Small intestine (tissue), 16 donors: ENCODE measurements at places on chromosomes 12 and 14. TPM values are rescaled to one million over a fixed set of nuclear protein-coding genes. Genes with fewer than 3 reads are reported as not detected.

DNA sequence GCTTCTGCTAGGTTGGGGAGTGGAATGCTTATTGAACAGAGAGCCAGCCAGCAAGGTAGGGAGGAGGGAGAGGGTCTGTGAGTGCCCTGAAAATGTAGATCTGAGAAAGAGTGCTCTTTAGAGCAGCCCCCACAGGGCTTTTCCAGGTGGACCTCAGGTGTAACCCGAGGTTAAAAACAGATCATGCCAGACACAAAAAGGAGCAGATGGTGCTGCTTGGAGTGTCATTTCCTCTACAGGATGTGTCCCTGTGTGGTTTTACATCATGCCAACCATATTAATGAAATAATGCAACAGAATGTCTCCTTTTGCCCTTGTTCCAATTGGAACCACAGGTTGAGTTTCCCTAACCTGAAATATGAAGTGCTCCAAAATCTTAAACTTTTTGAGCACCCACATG lies 6.4 kb downstream of the SUSD6 start:
- H3K27me3 ChIP-seq, result no peaks in the 10 kb centered on the region
- peaks cover 5% of the 10 kb centered on the region for H3K36me3 ChIP-seq
- H3K4me1 ChIP-seq, result peaks cover 60% of the 10 kb centered on the region
- peak overlapping the region; percentile 30 for H3K27ac ChIP-seq
- H3K4me3 ChIP-seq, result no peak overlapping the region
- no peak for DNase-seq

DNA sequence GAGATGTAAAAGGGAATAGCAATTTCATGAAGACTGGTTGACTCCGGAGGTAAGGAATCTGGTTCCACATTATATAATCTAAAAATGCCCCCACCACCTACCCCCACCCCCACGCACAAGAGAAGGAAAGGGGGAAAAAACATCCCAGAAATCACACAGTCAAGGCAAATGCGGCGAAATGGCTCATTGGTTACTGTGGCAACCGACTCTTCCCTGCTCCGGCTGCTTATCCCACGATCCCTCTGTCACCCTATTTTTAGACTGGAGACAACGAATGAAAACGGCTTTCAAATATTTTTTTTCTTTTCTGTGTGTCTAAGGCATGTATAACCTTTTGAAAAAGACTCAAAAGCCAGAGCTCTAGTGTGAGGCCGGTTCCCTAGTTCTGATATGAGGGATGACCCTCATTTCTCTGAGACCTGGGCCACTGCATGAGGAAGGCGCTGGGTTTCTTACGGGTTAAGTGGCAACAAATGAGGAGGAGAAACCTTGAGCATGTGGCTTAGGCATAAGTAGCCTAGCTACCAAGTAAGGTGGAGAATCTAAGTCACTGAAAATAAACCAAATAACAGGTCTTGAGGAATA lies 148.3 kb upstream of the GRIN2B start:
- no peak overlapping the region for H3K4me3 ChIP-seq
- H3K4me1 ChIP-seq, result no peaks in the 10 kb centered on the region
- no peak overlapping the region for H3K27ac ChIP-seq

Gene ULK1
- polyA plus RNA-seq, result 30.0 TPM

- no peaks in the 10 kb centered on the region for H3K4me1 ChIP-seq
- peak overlapping the region; percentile 8 for H3K27ac ChIP-seq
- H3K4me3 ChIP-seq, result no peak overlapping the region
- H3K27me3 ChIP-seq, result no peaks in the 10 kb centered on the region
- DNase-seq, result no peak
Measured at GRCh38 chr14:73143003-73143402, 6.7 kb downstream of the PSEN1 start.

DNA sequence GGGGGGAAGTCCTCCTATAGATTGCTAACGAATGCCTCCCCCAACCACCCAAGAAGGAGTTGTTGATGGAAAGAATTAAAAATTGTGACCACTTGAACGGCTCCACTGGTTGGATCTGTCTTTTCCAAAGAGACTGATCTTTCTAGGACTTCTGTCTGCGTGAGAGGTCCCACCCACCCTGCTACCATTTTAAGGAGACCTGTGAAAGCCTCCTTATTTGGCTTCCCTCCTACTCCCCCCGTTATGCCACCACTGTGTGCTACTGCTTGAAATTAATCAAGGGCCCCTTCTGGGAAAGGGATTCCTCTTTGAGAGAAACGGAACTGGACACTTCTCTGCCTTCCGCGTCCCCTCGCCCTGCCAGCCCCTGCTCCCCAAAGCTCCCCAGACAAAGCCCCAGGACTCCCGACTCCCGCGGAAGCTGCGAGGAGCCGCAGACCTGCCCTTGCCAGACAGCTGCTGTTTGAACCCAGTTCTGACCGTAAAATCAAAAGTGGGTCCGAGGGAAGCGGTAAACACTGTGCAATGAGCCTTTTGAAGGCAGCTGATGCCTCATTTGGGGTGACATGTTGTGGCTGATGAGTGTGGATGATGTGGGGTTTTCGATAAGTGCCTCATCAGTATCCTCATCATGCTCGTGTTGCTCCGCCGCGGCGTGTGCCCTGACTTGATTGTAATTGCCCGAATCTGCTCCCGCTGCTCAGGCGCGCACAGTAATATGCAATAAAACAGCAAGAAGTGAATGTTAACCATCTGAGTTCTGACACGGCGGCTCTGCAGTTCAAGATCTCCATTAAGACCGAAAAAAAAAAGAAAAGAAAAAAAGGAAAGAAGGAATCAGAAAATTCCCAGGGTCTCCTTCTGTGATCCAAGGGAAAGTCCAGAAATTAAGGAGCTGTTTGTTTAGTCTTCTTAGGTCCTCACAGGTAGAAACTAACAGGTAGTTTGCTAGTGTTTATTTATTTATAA lies 48.2 kb downstream of the MBIP start:
- no peak overlapping the region for H3K4me3 ChIP-seq
- peak; percentile 4 for DNase-seq
- peaks cover 29% of the 10 kb centered on the region for H3K27me3 ChIP-seq
- H3K4me1 ChIP-seq, result no peaks in the 10 kb centered on the region
- H3K36me3 ChIP-seq, result no peaks in the 10 kb centered on the region

Gene IL31
- polyA plus RNA-seq, result not detected

Gene SIX6
- polyA plus RNA-seq, result not detected

- no peaks in the 10 kb centered on the region for H3K4me1 ChIP-seq
- no peaks in the 10 kb centered on the region for H3K27me3 ChIP-seq
- no peak overlapping the region for H3K27ac ChIP-seq
Measured at GRCh38 chr12:104784592-104784991, 173.5 kb downstream of the SLC41A2 start.

GRCh38 chr14:75147423-75148071 lies 20.7 kb upstream of the NEK9 start:
- peak; percentile 49 for DNase-seq
- no peaks in the 10 kb centered on the region for H3K27me3 ChIP-seq
- H3K36me3 ChIP-seq, result peaks cover 13% of the 10 kb centered on the region

Gene GPRC5A
- 13.2 TPM for polyA plus RNA-seq

Gene SLC25A29
- polyA plus RNA-seq, result 19.6 TPM

DNA sequence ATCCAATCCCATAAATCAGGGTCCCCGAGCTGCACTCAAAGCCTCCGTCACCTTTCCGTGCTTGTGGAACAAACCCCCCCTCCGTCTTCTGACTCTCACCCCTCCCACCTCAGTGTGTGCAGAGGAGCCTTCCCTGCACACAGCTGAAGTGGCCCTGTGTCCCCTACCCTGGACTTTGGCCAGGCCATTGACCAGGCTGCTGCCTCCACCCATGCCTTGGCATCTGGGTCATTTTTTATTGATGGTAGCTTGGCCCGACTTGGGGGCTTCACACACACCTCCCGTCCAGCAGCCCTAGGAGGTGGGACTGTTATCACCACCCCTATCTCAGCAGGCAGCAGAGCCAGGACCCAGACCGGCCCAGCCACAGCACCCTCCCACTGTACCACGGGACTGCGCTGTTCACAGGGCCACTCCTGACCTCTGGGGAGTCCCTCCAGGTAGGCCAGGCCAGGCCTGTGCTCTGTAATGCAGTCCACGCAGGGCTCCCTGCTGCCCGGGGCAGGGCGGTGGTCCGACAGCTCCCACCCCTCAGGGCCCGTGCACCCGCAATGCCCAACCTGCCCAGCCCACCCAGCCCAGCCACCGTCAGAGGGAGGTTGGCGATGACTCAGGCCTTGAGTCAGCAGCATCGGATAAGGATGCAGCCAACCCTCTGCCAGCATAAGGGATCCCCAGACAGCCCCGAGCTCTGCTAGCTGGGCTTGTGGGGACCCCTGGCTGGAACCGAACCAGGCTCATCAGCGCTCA lies 9.2 kb upstream of the INF2 start:
- no peak overlapping the region for H3K4me3 ChIP-seq
- H3K27me3 ChIP-seq, result no peaks in the 10 kb centered on the region
- DNase-seq, result peak; percentile 61
- H3K27ac ChIP-seq, result peak overlapping the region; percentile 95

- H3K36me3 ChIP-seq, result no peaks in the 10 kb centered on the region
- no peaks in the 10 kb centered on the region for H3K4me1 ChIP-seq
- no peaks in the 10 kb centered on the region for H3K27me3 ChIP-seq
- no peak overlapping the region for H3K4me3 ChIP-seq
- H3K27ac ChIP-seq, result no peak overlapping the region
Measured at GRCh38 chr14:100302616-100303015, 3.6 kb downstream of the SLC25A29 start.

GRCh38 chr12:94795520-94795919 lies 145.2 kb upstream of the TMCC3 start:
- H3K36me3 ChIP-seq, result no peaks in the 10 kb centered on the region
- H3K4me1 ChIP-seq, result peaks cover 9% of the 10 kb centered on the region
- no peaks in the 10 kb centered on the region for H3K27me3 ChIP-seq
- DNase-seq, result no peak
- H3K4me3 ChIP-seq, result no peak overlapping the region

Gene LPAR5
- 6.2 TPM for polyA plus RNA-seq

- peaks cover 4% of the 10 kb centered on the region for H3K4me1 ChIP-seq
- no peaks in the 10 kb centered on the region for H3K27me3 ChIP-seq
- H3K36me3 ChIP-seq, result no peaks in the 10 kb centered on the region
- H3K4me3 ChIP-seq, result no peak overlapping the region
- H3K27ac ChIP-seq, result no peak overlapping the region
Measured at GRCh38 chr12:15717940-15718567, 71.1 kb downstream of the EPS8 start.

Gene HOXC5
- 0.65 TPM for polyA plus RNA-seq

DNA sequence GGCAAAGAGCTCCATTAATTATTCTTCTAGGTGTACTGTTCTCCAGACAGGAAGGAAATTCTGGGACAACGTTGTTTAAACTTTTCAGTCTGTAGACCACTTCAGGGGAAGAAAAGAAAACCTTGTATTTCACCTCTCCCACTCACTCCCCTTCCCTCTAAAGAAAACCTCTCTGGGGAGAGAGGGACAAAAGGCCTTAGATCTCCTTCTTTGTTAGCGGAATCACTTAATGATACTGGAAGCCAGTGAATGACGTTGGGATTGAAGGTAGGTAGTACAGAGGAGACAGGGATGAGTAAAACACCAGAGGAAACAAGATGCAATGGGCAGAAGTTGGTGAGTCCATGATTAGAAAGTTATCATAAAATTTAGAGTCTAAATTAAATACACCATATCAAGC lies 38.7 kb upstream of the SGPP1 start:
- no peak for DNase-seq
- no peaks in the 10 kb centered on the region for H3K4me1 ChIP-seq
- no peak overlapping the region for H3K4me3 ChIP-seq
- no peaks in the 10 kb centered on the region for H3K36me3 ChIP-seq
- H3K27me3 ChIP-seq, result no peaks in the 10 kb centered on the region
